ENCODE measurements at places on chromosomes 3 and 15. TPM values are rescaled to one million over a fixed set of nuclear protein-coding genes. Genes with fewer than 3 reads are reported as not detected.

Gene CKMT1B
- 0.44 TPM for total RNA-seq

GRCh38 chr15:34304613-34305012 lies 33.0 kb downstream of the SLC12A6 start:
- H3K4me1 ChIP-seq = no peaks in the 10 kb centered on the region
- H3K27me3 ChIP-seq = no peaks in the 10 kb centered on the region
- peaks cover 10% of the 10 kb centered on the region for H3K36me3 ChIP-seq
- H3K4me3 ChIP-seq = no peak overlapping the region
- H3K27ac ChIP-seq = no peak overlapping the region
- no peak for DNase-seq

DNA sequence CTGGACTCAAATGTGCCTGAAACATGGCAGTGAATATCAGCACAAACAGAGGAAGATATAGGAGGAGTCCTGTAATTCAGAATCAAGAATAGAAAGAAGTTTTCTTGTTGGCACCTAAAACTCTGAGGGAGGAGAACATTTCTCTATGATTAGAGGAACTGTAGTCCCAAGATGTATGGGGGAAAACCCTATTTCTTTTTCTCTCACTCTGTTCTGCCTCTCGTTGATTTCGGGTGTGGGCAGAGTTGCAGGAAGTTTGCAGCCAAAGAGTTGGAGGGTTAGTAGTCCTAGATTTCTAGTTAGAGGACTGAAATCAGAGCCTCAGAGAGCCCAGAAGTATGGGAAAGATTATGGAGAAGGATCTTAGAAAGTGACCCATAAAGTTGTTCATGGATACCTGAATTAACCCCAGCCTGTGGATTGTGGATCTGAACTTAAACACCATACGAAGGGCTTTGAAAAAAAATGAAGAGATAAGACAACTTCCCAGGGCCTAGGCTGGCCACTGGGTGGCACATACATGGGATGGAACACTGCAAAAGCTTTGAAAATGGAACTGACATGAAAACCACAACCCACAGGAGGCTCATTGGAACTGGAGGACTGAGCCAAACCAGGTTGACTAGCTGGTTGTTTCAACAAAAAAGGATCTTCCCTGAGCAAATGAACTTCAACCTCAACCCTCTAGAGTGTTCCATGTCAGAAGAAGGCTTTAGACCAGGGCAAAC lies 34.6 kb downstream of the FMN1 start:
- no peak overlapping the region for H3K4me3 ChIP-seq
- no peaks in the 10 kb centered on the region for H3K36me3 ChIP-seq
- no peaks in the 10 kb centered on the region for H3K27me3 ChIP-seq
- H3K27ac ChIP-seq = peak overlapping the region; percentile 44
- H3K4me1 ChIP-seq = peaks cover 32% of the 10 kb centered on the region

GRCh38 chr15:42104095-42104891 lies 9.9 kb upstream of the PLA2G4D start:
- H3K27ac ChIP-seq = no peak overlapping the region
- no peak overlapping the region for H3K4me3 ChIP-seq
- H3K4me1 ChIP-seq = no peaks in the 10 kb centered on the region
- DNase-seq = no peak

DNA sequence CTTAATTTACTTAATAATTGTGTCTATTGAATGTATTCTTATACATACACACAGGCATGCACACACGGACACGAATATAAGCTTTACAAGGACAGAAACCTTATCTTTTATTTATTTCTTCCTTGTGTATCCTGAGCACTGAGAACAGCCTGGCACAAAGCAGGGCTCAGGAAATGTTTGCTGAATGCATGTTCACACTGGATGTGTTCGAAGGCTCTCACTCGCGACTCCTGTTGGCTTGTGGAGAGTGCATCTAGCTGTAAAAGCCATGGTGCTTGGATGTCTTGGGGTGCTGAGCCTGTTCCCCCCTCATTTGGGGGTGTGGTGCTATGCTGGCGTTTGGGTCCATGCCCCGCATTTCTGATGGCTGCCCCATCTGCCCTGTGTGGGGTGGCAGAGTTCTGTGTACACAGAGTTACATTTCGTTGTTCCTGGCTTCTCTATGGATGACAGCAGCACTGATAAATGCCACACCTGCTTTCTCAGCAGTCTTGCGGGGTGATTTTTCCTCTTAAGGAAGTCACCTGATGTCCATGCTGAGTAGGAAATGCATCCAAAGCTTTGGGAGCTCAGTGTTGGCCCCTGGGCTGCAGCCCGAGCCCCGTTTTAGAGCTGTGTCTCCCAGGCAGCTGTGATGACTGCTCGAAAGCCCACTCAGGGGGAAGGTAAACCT lies 148.5 kb downstream of the IGF1R start:
- H3K27ac ChIP-seq = no peak overlapping the region
- H3K36me3 ChIP-seq = no peaks in the 10 kb centered on the region
- DNase-seq = no peak
- peaks cover 62% of the 10 kb centered on the region for H3K4me1 ChIP-seq
